ENCODE measurements at places on chromosomes 7 and 10.
A peak's percentile ranks its signal among the peaks of the same experiment; 100 is the strongest.

DNA sequence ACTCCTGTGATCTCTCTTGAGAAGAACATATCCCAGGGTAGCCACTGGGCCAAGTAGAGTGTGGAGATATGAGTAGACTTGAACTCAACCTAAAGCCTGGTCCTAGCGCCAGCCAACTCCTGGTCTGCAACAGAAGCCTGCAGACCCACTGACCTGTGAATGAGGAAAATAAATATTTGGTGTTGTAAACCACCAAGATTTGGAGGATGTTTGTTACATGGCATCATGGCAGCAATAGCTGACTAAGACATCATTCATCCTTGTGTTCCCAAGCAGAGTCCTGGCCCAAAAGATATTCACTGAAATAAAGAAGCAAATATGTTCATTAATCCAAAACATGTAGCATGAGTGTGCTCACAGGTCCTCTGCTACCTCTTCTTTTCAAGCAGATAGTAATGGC lies 26.0 kb upstream of the CHST3 start:
- DNase-seq = no peak

GRCh38 chr7:763762-764161 lies 36.7 kb upstream of the PRKAR1B start:
- no peak for DNase-seq

DNA sequence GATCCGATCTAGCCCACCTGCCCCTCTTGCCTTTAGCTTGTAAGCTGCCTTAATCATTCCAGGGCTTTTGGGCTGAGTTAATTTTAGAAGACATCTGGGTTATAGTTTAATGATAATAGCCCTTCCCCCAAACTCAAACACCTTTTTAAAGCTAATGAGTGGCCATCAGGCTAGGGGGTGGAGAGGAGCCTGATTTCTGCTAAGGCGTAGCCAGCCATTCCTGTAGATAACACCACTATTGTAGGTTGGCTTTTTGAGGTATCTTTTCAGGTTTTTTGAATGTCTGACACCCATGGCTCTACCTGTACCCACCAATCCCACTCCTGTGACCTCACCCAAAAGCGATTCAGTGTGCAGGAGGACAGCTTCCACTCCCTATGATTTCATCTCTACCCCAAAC lies 7.6 kb upstream of the SYPL1 start:
- DNase-seq = no peak

- DNase-seq = no peak
These were observed 588 bp upstream of the ORC5 start for GRCh38 chr7:104208421-104208780.

GRCh38 chr10:69491611-69492010 lies 40.3 kb downstream of the TSPAN15 start:
- no peak for DNase-seq

DNA sequence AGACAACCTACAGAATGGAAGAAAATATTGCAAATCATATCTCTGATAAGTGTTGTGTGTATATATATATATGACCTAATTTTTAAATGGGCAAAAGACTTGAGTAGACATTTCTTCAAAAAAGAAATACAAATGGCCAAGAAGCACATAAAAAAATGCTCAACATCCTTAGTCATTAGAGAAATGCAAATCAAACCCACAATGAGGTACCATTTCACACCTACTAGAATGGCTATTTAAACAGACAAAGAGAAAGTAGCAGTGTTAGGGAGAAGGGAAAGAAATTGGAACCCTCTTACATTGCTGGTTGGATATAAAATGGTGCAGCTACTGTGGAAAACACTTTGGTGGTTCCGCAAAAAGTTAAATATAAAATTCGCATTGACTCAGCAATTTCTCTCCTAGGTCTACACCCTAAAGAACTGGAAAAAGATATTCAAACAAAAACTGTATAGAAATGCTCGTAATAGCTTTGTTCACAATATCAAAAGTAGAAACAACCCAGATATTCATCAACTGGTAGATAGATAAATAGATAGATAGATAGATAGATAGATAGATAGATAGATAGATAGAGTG lies 16.3 kb downstream of the ACSL5 start:
- DNase-seq = peak; percentile 35

DNA sequence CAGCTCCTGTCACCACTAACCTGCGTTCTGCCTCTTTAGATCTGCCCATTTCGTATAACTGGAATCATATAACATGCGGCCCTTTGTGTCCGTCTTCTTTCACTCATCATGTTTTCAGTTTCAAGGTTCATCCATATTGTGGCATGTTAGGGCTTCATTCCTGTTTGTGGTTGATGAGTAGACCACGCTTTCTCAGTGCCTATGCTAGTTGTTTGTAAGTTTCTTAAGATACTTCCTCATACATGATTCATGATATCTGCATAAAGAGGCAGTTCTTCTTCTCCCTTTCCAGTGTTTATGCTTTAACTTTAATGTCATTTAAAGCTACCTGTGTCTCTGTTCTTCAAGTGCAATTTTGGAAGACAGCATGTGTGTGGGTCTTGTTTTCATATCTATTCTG lies 79.5 kb upstream of the FAM20C start:
- DNase-seq = no peak

DNA sequence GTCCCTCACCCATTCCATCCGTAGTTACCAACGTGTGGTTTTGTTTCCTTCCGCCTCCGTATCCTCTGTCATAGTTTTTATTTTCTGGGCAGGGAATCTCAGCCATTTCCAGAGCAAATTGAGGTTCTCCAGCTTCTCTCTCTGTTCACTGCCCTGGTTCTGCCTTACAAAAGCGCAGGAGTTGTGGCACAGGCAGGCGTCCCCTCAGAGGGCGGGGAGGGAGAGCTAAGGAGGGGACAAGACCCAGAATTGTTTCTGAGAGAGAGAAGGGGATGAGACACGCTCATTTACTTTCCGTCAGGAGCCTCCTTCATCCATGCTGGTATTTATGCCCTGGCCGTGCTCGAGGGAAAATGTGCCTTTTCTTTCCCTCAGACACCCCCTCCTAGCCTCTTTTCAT lies 71.0 kb downstream of the SH2D4B start:
- no peak for DNase-seq

GRCh38 chr10:79192677-79193003 lies 123.9 kb downstream of the ZMIZ1 start:
- DNase-seq = no peak

DNA sequence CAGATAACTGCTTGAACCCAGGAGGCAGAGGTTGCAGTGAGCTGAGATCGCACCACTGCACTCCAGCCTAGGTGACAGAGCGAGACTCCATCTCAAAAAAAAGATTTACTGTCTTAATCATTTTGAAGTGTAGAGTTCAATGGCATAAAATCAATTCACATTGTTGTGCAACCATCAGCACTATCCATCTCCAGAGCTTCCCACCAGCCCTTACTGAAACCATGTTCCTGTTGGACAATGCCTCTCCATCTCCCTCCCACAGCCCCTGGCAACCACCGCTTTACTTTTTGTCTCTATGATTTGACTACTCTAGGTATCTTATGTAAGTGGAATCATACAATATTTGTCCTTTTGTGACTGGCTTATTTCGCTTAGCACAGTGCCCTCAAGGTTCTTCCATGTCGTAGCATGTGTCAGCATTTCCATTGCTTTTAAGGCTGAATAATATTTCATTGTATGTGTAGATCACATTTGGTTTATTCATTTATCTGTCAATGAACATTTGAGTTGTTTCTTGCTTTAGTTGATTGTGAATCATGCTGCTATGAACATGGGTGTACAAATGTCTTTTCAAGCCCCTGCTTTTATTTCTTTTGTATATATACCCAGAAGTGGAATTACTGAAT lies 33.1 kb downstream of the NACAD start:
- no peak for DNase-seq

DNA sequence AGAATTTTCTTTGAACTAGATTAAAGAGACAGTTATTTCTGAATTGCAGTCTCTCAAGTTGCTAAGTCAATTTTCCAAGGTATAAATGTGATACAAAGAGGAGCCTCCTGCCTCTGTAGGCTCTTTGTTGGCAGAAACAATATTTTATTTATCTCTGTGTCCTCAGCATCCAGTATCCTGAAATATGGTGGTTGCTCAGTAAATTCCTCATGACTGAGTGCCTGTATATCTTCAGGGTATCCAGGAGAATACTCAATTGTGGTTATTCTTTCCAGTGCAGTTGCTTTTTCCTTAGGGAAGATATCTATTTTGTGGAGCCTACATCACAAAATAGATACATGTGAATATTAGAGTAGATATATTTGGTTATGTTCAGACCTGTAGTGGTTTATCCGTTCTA lies 144.8 kb upstream of the FERD3L start:
- DNase-seq = no peak

DNA sequence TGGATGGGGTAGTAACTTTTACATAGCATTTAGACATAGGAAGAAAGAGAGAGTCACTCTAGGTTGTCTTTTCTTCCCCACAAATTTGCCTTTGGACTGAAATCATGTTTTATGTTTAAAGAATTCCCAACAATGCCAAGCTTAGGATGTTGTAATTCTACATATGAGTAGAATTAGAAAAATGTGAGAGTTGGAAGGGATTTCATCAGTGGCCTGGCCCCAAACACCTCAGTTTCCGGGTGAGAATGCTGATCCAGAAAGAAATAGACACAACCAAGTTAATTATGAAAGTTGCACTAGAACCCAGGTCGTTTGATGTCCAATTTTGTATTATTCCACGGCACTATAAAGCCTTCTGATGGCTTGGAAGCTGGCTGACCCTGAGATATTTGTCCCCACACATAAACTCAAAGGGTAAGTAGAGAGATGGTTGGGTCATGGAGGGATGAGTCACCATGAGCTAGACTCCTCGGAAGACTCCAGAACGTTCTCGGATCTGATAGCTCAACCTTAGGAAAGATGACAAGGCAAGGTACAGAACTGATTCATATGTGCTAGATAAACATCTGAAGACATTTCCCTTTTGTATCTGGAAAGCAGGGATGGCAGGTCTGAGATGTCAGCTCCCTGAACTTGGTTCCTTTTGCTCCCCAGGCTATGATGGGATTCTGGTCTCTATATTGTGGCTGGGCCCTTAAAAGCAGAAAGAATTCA lies 48.8 kb upstream of the SLC35B4 start:
- no peak for DNase-seq

- no peak for DNase-seq
These were observed 118.4 kb downstream of the CNOT4 start for GRCh38 chr7:135391514-135391913.

DNA sequence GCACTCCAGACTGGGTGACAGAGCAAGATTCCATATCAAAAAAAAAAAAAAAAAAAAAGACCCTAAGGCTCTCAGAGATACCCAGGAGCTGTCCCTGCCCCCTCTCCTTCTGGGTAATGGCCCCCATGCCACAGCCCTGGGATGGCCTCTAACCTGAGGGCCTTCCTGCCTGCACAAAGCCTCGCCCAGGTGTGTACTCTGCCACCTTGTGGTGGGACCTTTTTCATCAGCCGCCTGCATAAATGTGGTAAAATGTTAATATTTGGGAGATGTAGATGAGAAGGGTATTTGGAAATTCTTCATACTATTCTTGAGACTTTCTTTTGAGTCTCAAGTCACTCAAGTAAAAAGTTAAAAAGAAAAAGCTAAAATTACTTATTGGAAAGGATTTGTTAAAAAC lies 46.3 kb upstream of the RNF216 start:
- peak; percentile 48 for DNase-seq

GRCh38 chr7:65509368-65510186 lies 135.9 kb downstream of the ZNF92 start:
- DNase-seq = no peak
